Muscle of leg (tissue), 16 donors: ENCODE measurements at places on chromosomes 6 and 20. TPM values are rescaled to one million over a fixed set of nuclear protein-coding genes. Genes with fewer than 3 reads are reported as not detected.

The C20orf141 gene
- not detected for total RNA-seq

The SOX4 gene
- total RNA-seq: 27.3 TPM

The OR12D3 gene
- not detected for total RNA-seq

The BMP7 gene
- total RNA-seq: 3.8 TPM

The RCAN2 gene
- 2.2 TPM for total RNA-seq

The HTR1E gene
- not detected for total RNA-seq

The OR2H1 gene
- not detected for total RNA-seq

The RIPPLY2 gene
- total RNA-seq: not detected

The KIF25 gene
- total RNA-seq: 1.8 TPM

The HUS1B gene
- total RNA-seq: 0.18 TPM

The ZNF311 gene
- 2.3 TPM for total RNA-seq

The SGK2 gene
- 0.75 TPM for total RNA-seq

The GNMT gene
- total RNA-seq: 0.22 TPM
